Urothelium cell line (cell line): ENCODE measurements at places on chromosomes 3 and 15.
A peak's percentile ranks its signal among the peaks of the same experiment; 100 is the strongest.

DNA sequence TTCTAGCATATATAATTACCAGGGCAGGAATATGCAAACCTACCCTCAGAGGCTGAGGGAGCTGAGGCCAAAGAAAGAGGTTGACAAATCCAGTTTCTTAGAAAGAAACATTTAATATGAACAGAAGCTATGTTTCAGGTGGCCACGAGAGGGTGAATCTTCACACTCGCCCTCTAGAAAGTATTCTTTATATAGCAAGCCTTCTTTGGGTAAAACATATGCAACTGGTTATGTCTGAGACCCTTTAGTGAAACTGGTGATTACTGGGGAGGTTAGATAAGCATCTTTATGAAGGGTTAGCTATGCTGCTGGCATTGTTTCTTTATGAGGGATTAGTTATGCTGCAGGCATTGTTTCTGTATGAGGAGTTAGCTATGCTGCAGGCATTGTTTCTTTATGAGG lies 50.7 kb upstream of the GOLGA6L2 start:
- DNase-seq, result peak; percentile 14

- no peak for DNase-seq
Measured at GRCh38 chr3:108346301-108347227, 50.2 kb downstream of the HHLA2 start.

- DNase-seq, result no peak
Measured at GRCh38 chr15:84830036-84830435, 12.9 kb downstream of the ALPK3 start.

- DNase-seq, result no peak
Measured at GRCh38 chr3:58251631-58252035, 14.0 kb downstream of the ABHD6 start.

DNA sequence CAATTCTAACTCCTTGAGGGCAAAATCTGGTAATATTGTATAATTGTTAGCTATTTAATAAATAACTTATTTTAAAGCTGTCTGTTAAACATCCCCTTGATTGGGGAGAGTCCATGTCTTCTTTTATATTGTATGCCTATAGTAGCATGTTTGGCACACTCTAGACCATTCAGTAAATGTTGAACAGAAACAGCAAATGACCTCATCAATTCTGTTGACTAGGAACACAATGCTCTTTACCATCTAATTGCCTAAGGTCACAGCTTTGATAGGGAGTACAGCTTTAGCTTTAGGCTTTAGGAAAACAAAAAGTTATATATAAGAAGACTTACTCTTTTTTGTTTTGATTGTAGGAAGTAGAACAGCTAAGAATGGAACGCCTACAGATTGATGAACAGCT lies 27.0 kb downstream of the DNAJC19 start:
- DNase-seq, result no peak

DNA sequence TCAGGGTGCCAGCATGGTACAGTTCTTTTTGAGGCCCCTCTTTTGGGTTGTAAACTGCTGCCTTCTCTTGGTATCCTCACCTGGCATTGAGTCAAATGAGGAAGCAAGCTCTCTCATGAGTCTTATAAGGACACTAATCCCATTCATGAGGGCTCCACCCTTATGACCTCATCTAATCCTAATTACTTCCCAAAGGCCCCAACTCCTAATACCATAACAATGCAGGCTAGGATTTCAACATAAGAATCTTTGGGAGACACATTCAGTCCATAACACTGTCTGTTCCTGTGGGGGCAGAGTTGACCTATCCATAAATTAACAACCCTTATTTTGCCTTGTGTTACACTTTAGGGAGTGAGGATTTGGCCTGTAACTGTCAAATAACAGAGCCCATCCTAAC lies 278.3 kb downstream of the LRTM1 start:
- no peak for DNase-seq

GRCh38 chr3:51739110-51739509 lies 32.2 kb downstream of the GRM2 start:
- DNase-seq, result no peak

GRCh38 chr3:24237971-24238706 lies 256.5 kb downstream of the THRB start:
- DNase-seq, result peak; percentile 74

DNA sequence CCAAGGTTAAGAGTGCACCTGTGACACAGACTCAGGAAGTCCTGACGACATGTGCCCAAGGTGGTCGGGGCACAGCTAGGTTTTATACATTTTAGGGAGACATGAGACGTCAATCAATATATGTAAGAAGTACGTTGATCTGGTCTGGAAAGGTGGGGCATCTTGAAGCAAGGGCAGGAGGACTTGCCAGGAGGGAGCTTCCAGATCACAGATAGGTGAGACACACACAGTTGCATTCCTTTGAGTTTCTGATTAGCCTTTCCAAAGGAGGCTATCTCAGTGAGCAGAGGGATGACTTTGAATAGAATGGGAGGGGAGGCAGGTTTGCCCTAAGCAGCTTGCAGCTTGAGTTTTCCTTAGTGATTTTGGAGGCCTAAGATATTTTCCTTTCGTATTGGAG lies 257.4 kb downstream of the CGGBP1 start:
- no peak for DNase-seq
